ENCODE measurements at places on chromosomes 6 and 20. TPM values are rescaled to one million over a fixed set of nuclear protein-coding genes. Genes with fewer than 3 reads are reported as not detected.

DNA sequence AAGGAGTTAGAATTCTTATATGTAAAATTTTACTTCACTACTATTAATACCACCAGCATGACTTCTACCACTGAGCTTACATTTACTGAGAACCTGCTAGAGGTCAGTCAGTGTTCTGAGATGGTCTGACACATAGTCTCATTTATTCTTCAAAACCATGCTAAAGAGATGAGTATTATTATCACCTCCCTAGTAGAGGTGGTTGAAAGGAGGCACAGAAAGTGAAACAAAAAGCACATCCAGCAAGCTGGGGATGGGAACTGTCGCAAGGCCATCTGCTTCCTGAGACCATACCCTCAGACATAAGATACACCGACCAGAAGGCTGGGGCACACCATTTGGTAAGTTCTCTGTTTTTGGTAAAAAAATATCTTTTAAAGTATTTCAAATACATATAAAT, 137.7 kb downstream of the INSM1 start:
- DNase-seq: no peak
- H3K4me1 ChIP-seq: no peaks in the 10 kb centered on the region
- no peak overlapping the region for H3K27ac ChIP-seq
- H3K27me3 ChIP-seq: no peaks in the 10 kb centered on the region

Gene FLRT3
- total RNA-seq: not detected

DNA sequence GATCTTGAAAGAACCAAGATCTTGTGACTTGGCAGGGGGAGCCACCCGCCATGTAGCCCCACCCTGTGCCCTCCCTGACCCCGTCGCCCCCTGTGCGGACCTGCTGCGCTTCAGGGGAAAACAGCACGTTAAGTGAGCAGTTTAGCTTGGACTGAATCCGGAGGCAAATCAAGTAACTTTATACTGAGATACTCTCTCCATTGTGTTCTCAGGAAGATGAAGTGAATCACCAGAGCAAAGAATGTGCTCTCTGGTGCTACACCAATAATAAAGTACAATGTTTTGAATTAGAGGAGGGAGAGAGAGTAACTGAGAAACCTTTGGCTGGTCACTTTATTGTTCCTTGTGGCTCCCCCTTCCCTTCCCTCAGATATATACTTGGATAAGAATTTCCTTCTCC, 83.4 kb downstream of the TXNDC5 start:
- H3K27ac ChIP-seq: no peak overlapping the region
- no peaks in the 10 kb centered on the region for H3K36me3 ChIP-seq
- peaks cover 9% of the 10 kb centered on the region for H3K27me3 ChIP-seq
- DNase-seq: no peak
- H3K4me3 ChIP-seq: no peak overlapping the region
- H3K4me1 ChIP-seq: no peaks in the 10 kb centered on the region

DNA sequence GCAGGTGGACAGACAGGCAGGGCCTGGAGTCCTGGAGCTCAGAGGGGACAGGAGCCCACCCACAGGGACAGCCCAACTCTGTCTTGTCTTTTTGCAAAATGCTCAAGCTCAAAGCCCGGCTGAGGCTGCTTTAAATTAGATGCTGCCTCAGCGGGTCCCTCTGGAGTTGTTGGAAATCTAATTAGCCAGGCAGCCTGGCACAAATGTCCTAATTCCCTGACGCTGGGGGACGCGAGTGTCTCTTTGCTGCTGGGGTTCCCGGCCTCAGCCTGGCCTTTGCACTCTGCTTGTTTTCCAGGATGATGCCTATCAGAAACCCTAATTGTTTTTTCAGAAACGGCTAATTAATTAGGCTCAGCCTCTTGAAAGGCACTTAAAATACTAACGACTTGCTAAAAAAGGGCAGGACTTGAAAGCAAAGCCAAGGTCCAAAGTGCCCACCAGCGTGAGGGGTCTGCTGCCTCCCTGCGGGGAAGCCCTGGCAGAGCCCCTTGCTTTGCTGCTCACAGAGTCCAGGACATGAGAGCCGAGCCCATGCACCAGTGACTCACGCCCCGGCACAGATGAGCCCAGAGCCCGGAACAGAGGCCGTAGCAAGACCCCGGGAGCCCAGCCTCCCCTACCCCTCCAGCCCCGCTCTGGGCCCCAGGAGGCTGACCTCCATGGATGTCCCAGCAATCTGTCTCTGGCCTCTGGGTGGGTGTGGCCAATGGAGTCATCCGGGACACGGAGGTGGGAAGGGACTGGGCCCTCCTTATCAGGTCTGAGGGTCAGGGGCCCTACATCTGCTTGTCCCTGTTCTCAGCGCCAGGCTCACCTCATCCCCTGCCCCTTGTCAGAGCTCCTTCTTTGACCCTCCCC, 46.0 kb upstream of the BHLHE23 start:
- no peaks in the 10 kb centered on the region for H3K4me1 ChIP-seq
- no peak for DNase-seq
- H3K4me3 ChIP-seq: no peak overlapping the region

Gene SOX18
- not detected for total RNA-seq

Gene FBXO9
- total RNA-seq: 40.6 TPM

Gene SLC16A10
- 6.6 TPM for total RNA-seq

GRCh38 chr20:1676650-1677049, 19.1 kb upstream of the SIRPG start:
- peak overlapping the region; percentile 48 for H3K4me3 ChIP-seq
- H3K27me3 ChIP-seq: no peaks in the 10 kb centered on the region
- peaks cover 34% of the 10 kb centered on the region for H3K36me3 ChIP-seq
- H3K27ac ChIP-seq: peak overlapping the region; percentile 84

GRCh38 chr20:49433333-49433732, 49.1 kb downstream of the KCNB1 start:
- H3K27ac ChIP-seq: no peak overlapping the region
- no peaks in the 10 kb centered on the region for H3K36me3 ChIP-seq
- DNase-seq: no peak
- H3K27me3 ChIP-seq: peaks cover 3% of the 10 kb centered on the region
- H3K4me1 ChIP-seq: no peaks in the 10 kb centered on the region

Gene NKX2-2
- total RNA-seq: not detected

DNA sequence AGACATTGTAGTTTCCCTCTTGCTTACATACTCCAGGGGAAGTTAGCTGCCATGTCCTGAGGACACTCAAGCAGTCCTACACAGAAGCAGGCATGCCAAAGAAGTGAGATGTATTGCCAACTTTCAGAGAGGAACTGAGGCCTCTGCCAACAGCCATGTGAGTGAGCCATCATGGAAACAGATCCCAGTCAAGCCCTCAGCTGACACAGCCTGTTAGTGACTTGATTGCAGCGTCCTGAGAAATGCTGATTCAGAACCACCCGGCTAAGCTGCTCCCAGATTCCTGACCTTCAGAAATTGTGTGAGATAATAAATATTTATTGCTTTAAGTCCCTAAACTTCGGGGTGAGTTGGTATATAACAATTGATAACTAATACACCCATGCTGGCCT, 38.1 kb downstream of the GSTA2 start:
- no peaks in the 10 kb centered on the region for H3K27me3 ChIP-seq
- DNase-seq: no peak
- no peak overlapping the region for H3K27ac ChIP-seq
- H3K4me3 ChIP-seq: no peak overlapping the region
- no peaks in the 10 kb centered on the region for H3K36me3 ChIP-seq

Data from activated naive CD4-positive, alpha-beta T cell treated with anti-CD3 and anti-CD28 coated beads for 36 hours (primary cell).